ENCODE measurements at places on chromosomes 16 and 17. TPM values are rescaled to one million over a fixed set of nuclear protein-coding genes. Genes with fewer than 3 reads are reported as not detected.
A peak's percentile ranks its signal among the peaks of the same experiment; 100 is the strongest.

- DNase-seq: no peak
Observed at GRCh38 chr16:8679151-8679550, 4.7 kb downstream of the ABAT start.

GRCh38 chr16:67170168-67170948 is at the start of gene NOL3:
NOL3 (plus strand) TSS chr16:67170538.
- peak; percentile 70 for DNase-seq

GRCh38 chr17:48551596-48552465 is 6.9 kb upstream of the HOXB2 start:
- no peak for DNase-seq

The CDK5R1 gene
- total RNA-seq: 6.1 TPM

DNA sequence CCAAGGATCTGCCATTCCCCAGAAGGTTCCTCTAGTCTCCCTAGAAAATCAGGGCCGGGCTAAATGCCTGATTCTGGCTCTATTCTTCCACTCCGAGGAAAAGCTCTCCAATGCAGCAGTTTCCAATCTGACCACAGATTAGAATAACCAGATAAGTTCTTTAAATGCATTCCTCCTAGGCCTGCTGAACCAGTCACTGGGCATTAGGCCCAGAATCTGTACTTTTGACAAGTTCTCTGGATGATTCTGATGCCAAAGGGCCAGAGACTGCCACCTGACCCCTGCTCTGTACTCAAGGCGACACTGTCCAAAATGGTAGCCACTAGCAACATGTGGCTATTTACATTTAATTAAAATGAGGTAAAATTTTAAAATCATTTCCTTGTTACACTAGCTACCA is 22.3 kb downstream of the MAP3K14 start:
- no peak for DNase-seq

The RASL10B gene
- 1.0 TPM for total RNA-seq

GRCh38 chr17:17029938-17030337 is 12.3 kb upstream of the MPRIP start:
- no peak for DNase-seq

DNA sequence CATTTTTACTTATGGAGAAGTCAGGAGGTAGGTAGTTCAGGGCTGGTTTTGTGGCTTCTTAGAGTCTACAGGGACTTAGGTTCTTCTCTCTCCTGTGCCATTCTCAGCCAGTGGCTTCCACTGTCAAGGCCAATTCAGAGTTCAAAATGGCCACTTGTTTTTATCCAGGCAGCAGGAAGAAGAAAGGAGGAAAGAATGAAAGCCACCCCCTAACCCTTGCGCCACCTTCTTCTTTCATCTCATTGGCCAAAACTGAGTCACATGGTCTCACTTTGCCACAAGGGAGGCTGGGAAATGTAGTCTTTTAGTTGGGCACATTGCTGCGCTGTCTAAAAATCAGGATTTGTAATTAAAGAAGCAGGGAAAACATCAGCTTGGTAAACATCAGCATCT is 60.8 kb upstream of the MED9 start:
- peak; percentile 8 for DNase-seq

GRCh38 chr17:63682441-63682840 is 17.5 kb downstream of the LIMD2 start:
- DNase-seq: no peak

Data from activated T-helper 1 cell treated with anti-CD3 and anti-CD28 coated beads, Interleukin-12 subunit alpha, Interleukin-12 subunit beta, Interleukin-2, Interleukin-4 antibody, amounts not matched to agents 30 ng/mL and 10 ng/mL and 1 ng/mL, durations not matched to agents 14 hours and 24 hours and 36 hours (primary cell).